Thymus (tissue), 14 donors: ENCODE measurements at places on chromosomes 13 and 19.

- DNase-seq, result no peak
Measured at GRCh38 chr19:45515807-45516401, 8.6 kb downstream of the VASP start.

DNA sequence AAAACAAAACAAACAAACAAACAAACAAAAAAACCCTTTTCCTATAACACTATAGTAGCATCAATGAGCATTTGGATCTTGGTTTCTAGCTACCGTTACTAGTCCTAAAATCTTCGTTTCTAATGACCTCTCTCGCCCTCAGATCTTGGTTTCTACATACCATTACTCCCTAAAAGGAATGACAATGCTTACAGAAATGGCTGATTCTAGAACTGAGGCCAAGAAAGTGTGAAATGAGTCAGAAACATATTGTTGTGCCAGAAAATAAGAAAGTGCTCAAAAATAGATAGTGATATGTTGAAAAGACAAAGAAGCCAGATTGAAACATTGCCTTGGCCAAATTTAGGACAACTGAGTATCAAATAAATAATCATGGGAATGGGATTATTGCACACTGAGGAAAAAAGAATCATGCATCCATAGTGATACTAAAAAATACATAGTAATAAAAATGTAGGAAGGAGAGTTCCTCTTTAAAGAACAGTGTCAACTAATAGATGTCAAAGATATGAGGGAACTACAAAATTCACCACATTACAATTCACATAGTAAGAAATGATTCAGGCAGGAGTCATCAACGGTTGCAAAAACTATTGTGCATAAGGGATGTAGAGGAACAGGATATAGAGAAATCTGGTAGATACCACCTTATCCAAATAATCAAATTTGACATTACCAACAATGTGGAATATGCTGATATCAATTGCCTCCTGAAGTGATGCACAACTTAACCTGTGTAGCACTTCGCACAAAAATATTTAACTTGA, 386.6 kb downstream of the DIAPH3 start:
- DNase-seq, result no peak

GRCh38 chr13:86446311-86446710, 647.1 kb upstream of the SLITRK6 start:
- peak; percentile 3 for DNase-seq

GRCh38 chr19:49497047-49497788, 984 bp downstream of the RPS11 start:
- no peak for DNase-seq

DNA sequence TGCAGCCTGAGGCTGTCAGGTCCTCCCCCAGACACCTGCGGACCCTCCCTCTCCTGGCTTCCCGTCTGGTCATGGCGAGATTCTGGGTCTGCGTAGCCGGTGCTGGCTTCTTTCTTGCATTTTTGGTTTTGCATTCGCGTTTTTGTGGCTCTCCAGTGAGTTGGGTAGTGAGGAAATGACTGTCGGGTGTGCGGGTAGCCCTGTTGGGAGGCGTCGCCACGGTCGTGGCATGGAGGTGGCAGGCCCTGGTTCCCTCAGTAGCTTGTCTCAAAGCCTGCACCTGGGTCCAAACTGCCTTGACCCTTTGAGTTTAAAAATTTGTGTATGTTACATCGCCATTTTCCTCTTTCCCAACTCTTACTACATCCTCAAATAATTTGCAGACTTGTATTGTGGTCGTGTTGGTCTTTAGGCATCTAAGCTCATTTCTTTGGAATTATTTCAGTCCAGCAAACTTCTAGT, 344 bp downstream of the NHLRC3 start:
- no peak for DNase-seq

- DNase-seq, result no peak
Measured at GRCh38 chr19:33551676-33552075, 30.1 kb upstream of the PEPD start.

GRCh38 chr19:49892716-49893115, 4.0 kb downstream of the IL4I1 start:
- DNase-seq, result no peak

GRCh38 chr19:55593096-55593772, 6.1 kb downstream of the FIZ1 start:
- no peak for DNase-seq

- no peak for DNase-seq
Measured at GRCh38 chr13:74678308-74678965, 544.2 kb upstream of the KLF12 start.

DNA sequence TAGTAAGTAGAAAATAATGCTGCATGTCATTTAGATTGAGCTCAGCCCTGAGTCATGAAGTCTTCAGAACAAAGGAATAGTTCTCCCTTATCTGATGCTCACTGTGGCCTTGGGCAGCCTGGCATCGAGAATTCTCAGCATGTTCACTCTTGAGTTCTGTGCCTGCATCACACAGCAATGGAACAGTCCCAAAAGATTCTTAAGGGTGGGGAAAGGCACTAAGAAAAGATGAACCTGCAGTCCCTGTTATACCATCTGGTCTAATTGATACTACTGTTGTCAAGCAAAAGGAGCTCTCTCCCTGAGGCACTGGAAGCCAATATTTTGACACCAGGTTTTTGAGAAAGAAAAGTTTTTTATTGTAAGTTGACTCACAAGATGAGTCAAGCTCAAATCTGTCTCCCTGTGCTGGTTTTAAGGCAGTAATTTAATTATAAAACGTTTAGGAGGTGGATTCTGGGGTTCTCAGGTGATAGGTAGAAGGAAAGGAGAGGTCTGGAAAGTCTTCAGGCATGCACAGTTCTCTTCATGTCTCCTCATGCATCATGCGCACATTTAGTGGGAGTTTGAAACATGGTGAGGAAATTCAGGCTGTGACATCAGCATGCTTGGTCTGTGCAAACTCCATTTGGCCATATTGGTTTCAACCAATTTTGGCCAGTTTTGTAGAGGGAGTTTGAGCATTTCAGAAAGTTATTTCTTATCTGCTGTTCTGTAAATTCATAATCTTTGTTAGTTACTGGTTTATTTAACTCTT, 38.1 kb upstream of the ZNF766 start:
- no peak for DNase-seq

- DNase-seq, result no peak
Measured at GRCh38 chr13:30963791-30964190, 31.3 kb downstream of the TEX26 start.

- DNase-seq, result no peak
Measured at GRCh38 chr13:33279414-33280278, 5.9 kb downstream of the STARD13 start.

GRCh38 chr13:39253774-39254173, 215.5 kb downstream of the NHLRC3 start:
- DNase-seq, result no peak

DNA sequence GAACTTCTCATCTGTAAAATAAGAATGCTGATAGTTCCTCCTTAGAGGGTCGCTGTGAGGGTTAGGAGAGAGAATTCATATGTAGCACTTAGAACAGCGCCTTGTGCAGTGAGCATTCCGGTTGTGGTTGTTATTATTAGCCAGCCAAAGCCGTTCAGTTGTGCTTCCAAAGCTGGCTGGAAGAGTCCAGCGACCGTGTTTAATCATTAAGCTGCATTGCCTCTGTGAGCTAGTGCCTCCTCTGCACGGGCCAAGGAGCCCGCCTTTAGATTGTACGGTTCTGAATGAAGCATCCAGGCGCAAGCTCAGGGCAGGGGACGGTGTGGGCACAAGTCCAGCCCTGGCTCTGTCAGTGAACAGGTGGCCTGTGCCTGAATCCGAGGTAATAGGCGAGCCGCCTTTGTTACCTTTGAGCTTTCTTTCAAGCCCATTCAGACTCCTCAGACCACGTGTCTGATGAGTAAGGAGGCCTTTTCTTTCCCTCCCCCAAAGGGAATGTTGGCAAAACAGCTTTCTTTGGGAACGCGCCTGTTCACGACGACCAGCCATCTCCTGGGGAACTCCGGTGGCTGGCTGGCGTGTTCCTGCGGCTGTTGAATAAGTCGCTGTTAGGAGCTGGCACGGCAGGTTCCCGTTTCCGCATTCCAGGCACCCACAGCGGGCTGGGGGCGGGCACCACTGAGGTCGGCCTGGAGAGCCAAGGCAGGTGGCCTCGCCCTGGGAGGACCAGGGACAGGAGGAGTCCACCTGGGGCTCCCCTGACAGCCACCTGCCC, 25.1 kb downstream of the SIPA1L3 start:
- no peak for DNase-seq

- no peak for DNase-seq
Measured at GRCh38 chr13:36030670-36031331, 100.4 kb downstream of the DCLK1 start.

DNA sequence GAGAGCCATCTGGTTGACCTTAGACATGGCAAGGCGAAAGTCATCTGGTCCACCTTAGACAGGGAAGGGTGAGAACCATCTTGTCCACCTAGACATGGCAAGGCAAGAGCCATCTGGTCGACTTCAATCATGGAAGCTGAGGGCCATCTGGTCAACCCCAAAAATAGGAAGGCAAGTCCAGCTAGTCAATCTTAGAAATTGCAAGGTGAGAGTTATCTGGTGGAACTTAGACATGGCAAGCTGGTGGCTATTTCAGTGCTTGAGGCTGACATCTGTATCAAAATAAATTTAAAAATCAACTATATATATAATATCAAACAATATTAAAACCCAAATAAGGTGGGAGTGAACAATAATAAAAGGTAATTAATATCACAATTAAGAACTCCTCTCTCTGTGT, 83.9 kb downstream of the ZNF726 start:
- no peak for DNase-seq

GRCh38 chr19:37593996-37594303, 642 bp downstream of the ZNF571 start:
- peak; percentile 26 for DNase-seq

DNA sequence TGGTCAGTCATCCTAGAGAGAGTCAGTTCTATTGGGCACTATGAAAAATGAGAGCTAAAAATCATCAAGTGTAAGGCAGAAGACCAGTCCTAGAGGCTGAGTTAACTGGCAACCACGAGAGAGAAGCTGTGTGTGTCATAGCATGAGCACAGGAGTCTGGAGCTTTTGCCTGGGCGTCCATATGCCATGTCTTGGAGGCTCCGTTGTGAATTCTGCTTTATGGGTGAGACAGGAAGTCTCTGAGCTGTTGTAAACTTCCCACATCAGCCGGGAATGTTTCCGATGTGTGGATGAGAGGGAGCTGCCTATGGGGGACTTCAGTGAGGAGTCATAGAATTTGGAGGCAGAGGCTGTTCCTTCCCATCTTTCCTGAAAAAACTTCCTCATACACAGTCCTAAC, 120.0 kb downstream of the ITGBL1 start:
- no peak for DNase-seq

DNA sequence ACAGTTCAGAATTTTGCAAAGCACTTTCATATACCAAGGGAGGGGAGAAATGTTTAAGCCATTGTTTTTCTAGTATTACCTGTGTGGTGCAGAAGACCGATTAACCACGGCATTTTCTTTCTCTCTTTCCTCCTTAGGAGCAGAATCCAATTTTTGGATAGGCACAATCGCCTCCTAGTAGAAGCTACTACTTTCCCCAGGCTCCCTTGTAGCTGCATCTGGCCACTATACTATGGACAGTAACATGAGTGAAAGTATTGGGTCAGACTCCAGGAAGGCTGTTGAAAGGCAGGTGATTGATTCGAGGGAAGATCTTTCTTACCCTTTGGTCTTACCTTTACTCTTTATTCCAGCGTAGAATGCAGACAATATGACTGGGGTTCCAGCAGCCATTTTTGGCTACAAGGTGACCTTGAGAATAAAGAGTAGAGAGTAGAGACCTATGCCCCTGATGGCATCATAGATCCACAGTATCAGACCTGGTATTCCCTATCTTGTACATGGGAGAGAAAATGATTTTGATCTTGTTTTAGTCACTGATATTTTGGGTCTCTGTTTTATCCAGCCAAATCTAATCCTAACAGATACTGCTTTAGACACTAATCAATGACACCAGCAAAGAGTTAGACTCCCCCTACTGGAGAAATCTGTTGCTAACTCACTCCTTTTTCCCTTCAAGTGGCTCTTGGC, 77.0 kb downstream of the LRRC63 start:
- peak; percentile 92 for DNase-seq

- DNase-seq, result no peak
Measured at GRCh38 chr13:31043957-31044356, 111.5 kb downstream of the TEX26 start.

GRCh38 chr13:24264976-24265375, 44.4 kb upstream of the C1QTNF9 start:
- no peak for DNase-seq

DNA sequence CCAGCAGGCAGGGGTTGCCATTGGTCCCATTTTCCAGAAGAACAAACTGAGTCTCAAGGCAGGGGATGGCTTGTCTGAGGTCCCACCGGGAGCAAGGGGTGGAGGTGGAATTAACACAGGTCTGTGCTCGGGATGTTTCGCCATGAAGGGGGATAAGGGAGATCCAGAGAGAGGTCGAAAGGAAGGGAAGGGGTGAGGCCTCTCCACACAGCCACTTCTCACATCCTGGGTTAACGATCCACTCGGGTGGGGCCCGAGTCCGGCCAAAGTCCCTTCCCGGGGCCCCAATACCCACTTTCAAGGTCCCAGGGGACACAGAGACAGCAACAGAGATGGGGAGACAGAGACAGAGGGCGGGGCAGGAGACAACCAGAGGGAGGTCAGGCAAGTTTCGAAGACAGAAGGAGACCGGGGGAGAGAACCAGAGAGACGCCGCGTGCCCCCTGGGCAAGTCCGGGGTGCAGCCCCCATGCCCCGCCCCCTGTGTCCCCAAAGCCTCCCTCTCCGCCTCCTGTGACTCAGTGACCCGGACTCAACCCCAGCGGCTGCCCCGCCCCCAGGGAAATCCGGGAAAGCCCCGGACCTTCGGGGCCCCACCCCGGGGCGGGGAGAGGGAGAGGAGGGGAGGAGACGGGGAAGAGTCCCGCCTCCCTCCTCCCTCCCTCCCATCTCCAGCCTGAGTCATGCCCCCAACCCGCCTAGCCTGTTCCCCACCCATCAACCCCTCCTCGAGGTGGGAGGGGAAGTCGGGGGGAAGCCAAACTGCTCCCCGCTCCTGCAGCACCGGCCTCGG, 1.4 kb upstream of the BCL3 start:
- DNase-seq, result peak; percentile 68

DNA sequence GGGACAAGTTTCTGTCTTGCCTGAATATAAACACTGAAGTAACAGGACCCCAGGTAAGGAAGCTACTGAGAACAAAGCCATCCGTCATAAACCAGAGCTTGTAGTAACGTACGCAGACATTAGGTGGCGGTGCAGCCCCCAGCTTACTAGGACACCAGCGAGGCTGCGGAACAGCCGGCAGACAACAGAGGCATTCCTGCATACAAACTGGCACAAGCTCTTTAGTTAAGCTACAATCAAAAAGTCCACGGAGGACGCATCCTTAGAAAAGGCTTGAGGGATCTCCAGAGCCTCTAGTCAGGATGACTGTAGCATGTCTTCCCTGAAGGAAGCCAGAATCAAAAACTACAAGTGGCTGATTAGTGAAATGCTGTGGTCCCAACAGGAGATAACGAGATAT, 26.2 kb downstream of the ZNF160 start:
- DNase-seq, result peak; percentile 45

- no peak for DNase-seq
Measured at GRCh38 chr19:28330831-28331230, 882.1 kb downstream of the UQCRFS1 start.

- no peak for DNase-seq
Measured at GRCh38 chr19:13018035-13018914, 23.0 kb downstream of the NFIX start.
